ENCODE measurements at places on chromosomes 11 and 22.

DNA sequence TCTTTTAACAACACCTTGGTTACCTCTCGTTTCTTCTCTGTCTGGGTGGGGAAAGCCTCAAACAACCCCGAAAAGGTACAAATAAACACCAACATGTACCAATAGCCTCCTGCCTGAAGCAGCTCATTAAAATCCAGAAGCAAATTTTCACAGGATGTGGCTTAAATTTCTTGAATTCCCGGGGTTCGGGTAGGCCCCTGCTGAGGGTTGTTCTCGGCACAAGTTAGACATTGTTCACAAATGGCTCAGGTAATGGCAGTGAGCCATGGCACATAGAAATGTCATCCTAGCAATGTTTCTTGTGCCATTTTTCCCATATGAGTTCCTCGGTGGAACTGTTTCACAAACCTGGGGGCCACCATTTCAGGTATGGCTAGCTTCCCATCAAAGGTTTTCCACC, 19.7 kb upstream of the GLYATL1 start:
- no peak for DNase-seq

- DNase-seq, result no peak
Observed at GRCh38 chr11:134272381-134273316, 3.5 kb upstream of the GLB1L3 start.

- DNase-seq, result no peak
Observed at GRCh38 chr11:31959716-31960115, 131.2 kb upstream of the RCN1 start.

DNA sequence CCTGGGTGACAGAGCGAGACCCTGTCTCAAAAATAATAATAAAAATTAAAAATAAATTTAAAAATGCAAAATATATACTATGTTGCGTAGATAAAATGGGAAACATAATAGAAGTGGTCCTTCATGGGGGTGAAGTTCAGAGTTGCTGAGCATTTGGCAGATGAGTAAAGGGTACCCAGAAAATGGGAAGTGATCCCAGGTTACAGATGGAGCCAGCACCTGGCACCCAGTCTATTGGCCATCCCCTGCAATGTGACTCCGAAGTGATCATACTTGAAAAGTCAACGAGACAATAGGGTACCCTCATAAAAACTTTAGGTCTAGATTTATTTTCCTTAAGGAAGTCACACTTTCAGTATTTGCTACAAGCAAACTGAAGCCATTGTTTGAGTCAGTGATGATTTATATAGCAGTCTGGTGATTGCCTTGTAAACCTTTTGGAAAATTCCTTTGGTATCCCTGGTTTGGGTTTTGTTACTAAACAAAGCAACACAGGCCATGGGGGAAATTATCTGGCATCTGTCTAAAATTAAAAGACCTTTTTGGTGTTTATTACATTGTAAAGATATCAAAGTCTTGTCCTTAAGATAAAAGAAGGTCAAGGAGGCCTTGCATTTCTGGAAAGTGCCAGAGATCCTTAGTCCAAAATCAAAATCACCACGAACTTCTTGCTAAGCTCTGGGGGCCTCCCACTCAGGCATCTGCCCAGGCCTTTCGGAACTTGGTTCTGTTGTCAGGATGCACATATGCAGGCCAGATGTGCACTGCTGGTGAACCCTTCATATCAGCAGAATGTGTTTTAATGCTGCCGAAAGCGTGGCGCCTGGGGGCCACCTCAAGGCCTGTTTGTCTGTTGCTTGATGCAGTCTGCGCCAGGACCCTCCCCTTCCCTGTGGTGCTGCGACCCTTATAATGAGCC, 4.3 kb downstream of the SMARCB1 start:
- DNase-seq, result no peak

GRCh38 chr11:58513747-58514367, 6.0 kb upstream of the OR5B21 start:
- DNase-seq, result no peak

- no peak for DNase-seq
Observed at GRCh38 chr11:134363161-134363560, 31.4 kb downstream of the GLB1L2 start.

- no peak for DNase-seq
Observed at GRCh38 chr11:5348551-5349194, 2.6 kb upstream of the OR51B6 start.

GRCh38 chr11:27839226-27839913, 139.1 kb upstream of the BDNF start:
- no peak for DNase-seq

DNA sequence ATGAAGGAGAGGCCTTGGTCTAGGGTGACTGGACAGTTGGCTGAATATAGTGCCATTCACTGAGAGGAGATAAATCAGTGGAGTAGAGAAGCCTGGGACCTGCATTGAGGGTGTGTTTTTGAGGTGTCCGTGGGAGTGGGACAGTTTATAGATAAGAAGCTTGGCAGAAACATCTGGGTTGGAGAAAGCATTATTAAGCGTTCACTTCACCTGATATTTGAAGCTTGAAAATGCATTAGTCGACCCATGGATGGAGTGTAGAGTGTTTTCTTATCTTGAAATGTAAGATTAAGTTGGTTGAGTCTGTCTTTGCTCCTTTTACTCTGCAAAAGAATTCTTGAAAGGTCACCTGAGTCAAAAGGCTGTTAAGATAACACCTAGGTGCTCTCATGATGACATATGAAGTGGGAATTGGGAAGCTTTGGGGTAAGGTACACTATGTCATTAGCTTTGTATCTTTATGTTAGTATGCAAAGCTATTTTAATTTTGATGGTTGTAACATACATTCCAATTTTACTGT, 160.7 kb downstream of the ARHGAP42 start:
- no peak for DNase-seq

DNA sequence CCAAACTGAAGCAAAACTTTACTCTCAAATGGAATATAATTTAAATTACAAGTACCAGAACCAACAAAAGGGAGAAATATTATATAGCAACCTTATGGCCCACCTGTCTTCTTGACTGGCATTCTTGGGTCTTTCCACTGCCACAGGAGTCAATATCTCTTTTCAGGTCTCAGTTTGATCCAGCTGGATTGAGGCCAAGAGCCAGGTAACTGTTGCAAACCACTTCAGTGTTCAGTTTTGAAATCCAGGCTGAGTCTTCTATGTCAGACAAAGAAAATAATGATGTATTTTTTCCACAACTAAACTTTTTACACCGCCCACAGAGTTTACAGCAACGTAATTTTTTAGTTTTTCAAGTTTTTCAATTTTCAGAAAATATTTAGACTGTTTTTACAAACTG, 648 bp downstream of the DLG2 start:
- no peak for DNase-seq

DNA sequence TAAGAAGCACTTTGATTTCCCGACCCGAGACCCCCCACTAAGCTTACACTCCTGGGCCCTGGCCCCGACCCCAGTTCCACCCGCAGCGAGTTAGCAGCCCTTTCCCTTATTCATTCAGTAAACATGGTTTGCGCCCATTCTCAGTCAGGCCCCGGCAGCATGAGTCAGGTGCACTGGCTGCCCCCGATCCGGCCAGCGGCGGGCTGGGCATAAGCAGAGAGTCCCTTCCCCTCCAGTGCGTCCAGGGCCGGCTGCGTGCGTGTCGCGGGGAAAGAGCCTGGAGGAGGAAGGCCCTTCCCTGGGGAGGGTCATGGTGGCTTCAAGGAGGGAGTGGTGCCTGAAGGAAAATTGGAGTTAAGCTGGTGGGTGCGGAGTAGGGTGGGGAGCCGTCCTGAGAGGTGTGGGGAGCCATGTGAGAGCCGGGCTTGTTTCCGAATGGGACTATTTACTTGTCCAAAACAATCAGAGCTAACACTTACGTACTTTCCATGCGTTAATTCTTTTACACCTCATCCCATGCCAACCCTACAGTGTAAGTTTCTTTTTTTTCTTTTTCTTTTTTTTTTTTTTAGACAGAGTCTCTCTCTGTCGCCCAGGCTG, 657 bp downstream of the IGHMBP2 start:
- peak; percentile 64 for DNase-seq

- peak; percentile 66 for DNase-seq
Observed at GRCh38 chr11:73184953-73185671, 33.0 kb upstream of the P2RY2 start.

DNA sequence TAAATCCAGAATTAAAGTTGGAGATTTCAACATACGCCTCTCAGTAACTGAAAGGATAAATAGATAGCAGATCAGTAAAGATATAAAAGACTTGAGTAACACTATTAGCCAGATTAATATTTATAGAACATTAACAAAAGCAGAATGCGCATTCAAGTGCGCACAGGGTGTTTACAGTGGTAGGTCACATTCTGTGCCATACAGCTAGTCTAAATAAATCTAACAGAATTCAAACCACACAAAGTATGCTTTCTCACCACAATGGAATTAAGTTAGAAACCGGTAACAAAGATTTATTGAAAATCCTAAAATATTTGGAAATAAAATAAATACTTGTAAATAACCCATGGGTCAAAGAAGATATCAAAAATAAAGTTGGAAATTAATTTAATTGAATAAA, 341.0 kb downstream of the DYNC2H1 start:
- no peak for DNase-seq

- DNase-seq, result no peak
Observed at GRCh38 chr11:64144587-64145472, 21.1 kb downstream of the MACROD1 start.

GRCh38 chr11:76768088-76768908, 14.9 kb upstream of the TSKU start:
- peak; percentile 62 for DNase-seq

GRCh38 chr11:109486129-109486528, 64.1 kb downstream of the C11orf87 start:
- DNase-seq, result no peak

GRCh38 chr22:42939451-42939881, 75.5 kb downstream of the PACSIN2 start:
- DNase-seq, result no peak

- DNase-seq, result peak; percentile 78
Observed at GRCh38 chr22:19178657-19179496, at the start of gene SLC25A1. TSS of gene SLC25A1 (minus strand) at chr22:19178736. CDS start at chr22:19178673, 63 bp downstream.

- no peak for DNase-seq
Observed at GRCh38 chr11:127037596-127037995, 37.0 kb upstream of the KIRREL3 start.

GRCh38 chr11:26599425-26599824, 27.4 kb upstream of the MUC15 start:
- no peak for DNase-seq

DNA sequence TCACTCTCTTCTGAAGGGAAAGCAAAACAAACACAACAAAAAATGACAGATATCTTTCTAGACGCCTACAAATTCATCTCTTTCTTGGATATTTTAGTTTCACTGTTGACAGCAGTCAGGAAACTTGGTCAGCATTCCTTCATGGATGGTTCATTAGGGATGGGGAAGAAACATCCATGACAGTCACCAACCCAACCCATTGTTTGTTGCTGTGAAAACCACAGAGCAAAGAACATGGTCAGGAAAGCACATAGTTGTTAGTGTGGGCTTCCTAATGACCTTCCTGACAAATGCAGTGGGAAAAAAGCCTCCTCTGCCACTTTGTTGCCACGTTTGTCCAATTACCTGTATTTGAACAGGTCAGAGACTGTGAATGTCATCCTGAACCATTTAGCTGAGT, 139.8 kb upstream of the SNX19 start:
- DNase-seq, result no peak

- DNase-seq, result no peak
Observed at GRCh38 chr11:68893282-68893681, 10.3 kb downstream of the MRPL21 start.

- DNase-seq, result no peak
Observed at GRCh38 chr11:116062490-116063171, 558.4 kb upstream of the CADM1 start.
